HT-29 (cell line): ENCODE measurements at places on chromosomes 3 and 15.

DNA sequence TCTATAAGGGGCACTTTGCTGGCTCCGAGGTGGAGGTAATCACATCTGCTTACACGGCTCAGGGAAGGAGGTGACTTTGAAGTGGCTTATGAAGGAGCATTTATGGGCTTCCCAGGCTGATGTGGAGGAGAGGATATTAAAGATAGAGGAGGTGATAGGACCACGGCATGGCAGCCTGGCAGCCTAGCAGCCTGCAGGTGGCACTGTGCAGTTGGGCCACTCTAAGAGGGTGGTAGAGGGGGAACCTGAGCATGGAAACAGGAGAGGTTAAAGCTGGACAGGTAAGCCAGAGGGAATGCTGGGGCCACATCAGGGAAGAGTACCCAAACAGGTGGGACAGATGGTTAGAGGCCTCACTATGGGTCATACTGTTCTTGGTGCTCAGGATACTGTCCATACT lies 375.0 kb downstream of the WDR72 start:
- peak; percentile 78 for DNase-seq

- no peak for DNase-seq
These were observed 478.7 kb downstream of the RBMS3 start for GRCh38 chr3:29759411-29760225.

GRCh38 chr3:18735005-18735404 lies 309.9 kb upstream of the SATB1 start:
- no peak for DNase-seq

DNA sequence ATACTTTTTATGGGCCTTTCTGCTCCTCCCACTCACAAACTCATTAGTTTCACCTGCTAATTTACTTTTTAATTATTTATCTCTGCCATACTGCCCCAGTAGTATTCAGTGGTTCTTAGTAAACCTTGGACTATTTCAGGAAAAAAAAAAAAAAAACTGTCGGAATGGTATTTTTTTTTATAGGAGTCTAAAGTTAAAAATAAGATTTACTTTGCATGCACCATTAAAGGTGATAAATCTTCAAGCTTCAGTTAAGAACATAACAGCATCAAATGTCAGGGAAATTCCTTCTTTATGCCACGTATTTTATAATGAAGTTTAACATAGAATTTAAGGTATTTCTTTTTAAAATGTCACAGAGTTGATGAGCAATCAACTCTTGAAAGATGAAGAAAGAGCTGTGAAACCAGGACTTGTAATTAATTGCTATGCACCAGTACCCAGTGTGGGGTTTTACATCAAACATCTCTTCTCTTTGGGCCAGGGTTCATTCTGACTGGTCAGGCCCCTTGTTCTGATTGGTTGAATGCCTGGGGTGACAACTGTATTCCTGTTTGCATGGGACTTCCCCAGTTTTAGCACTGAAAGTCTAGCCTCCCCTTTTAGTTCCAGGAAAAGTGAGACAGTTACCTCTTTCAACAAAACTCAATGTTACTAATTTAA lies 40.3 kb upstream of the PTPRG start:
- DNase-seq = no peak

DNA sequence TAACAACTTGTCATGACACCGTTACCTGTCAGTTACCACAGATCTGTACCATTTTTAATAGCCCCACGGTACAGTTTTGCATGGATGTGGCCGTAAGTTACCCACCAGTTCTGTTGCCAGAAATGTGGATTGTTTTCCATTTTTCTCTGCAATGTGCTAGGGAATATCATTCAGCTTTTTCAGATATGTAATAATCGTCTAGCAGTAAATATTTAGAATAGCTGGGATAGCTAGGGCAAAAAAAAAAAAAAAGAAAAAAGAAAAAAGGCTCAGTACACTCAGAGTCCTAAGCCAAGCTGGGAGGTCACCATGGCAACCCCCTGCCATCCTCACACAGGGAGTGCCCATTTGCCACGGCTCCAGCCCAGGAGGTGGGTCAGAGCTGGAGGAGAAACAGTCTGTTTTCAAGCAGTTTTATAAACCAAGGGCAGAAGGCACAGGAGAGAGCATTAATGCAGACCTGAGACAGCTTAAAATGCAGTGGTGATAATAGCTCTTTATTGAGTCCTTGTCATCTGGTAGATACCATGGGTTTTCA lies 25.2 kb downstream of the PAQR5 start:
- DNase-seq = no peak

DNA sequence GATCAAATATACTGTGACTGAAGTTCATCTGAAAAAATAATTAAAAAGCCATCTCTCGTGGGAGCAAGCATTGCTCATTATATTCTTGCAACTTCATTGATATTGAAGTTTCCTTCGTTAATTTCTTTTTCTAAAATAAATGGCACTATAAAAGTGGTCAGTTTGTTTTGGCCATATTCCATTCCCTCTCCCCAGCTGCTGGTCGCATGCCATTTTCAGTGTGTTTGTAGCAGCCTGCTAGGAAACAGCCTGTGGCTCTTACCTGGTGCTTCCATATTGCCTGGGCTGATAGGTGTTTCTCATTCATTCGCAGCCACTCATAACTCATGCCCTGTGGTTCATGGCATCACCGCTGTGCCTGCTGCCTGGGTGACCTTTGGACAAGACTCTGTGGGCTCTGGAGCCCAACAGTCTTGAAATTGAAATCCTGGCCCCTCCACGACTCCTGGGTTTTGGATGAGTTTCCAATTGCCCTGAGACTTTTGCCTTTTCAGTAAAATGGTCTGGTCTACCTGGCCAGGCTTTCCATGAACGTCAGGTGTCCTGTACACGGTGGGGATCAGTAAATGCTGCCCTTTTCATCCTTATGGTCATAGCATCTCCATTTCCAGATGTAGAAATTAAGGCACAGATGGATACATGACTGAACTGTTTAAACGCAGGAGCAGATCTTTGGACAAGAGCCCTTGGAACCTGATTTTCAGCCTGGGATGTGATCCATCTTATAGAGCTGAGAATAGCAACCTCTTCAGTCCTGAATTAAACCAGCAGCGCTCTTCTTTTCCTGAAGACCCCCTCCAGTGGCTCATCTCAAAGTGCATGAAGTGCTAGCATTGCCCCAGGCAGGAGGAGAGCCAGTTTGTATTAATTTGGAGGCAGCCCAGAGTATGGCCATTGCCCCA lies 69.4 kb downstream of the SLCO3A1 start:
- no peak for DNase-seq

DNA sequence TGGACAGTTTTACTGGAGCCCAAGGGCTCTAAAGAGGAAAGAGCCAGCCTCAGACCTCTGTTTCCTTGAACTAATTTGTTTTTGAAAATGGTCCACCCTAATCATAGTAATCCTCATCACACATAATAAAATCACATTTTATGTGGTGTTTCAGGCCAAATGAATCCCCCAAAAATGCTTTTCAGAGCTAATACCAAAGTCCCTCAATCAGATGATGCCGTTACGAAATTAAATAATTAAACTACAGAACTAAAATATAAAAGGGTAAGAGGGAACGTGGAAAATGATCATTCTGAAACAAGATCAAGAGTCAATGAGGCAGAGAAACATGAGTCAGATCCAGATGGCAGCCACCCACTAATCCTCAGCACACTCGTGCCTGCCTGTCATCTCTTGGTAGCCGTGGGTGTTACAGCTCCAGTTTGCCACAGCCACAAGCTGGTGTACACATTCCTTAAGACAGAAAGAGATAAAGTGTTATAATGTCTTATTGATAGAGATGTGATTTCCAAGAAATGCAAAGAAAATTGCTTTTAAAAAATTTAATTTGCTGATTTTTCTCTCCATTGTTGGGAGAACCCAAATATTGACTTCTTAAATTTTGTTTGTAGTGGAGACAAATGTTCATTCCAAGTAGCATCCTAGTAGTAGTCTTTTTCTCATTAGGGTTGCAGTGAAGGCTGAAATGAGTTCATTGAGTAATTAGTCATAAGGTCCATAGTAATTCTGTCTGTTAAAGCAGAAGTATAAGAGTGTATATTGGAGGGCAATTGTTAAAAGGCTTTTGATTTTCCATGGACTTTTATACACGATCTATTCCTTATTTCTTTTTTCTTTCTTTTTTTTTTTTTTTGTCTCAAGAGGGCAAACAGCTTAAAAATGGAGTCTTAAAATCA lies 104.2 kb downstream of the AGBL1 start:
- DNase-seq = no peak

- no peak for DNase-seq
These were observed 91.1 kb downstream of the MINAR1 start for GRCh38 chr15:79523266-79523665.

GRCh38 chr3:7207125-7207524 lies 346.2 kb downstream of the GRM7 start:
- no peak for DNase-seq

- peak; percentile 25 for DNase-seq
These were observed 534.2 kb downstream of the ZIC1 start for GRCh38 chr3:147943265-147943945.

GRCh38 chr15:57820119-57820518 lies 113.6 kb downstream of the POLR2M start:
- DNase-seq = no peak

- no peak for DNase-seq
These were observed 565.7 kb downstream of the PYDC2 start for GRCh38 chr3:192026661-192027060.

GRCh38 chr15:89116404-89116803 lies 28.1 kb downstream of the ABHD2 start:
- DNase-seq = no peak

GRCh38 chr3:126527455-126528211 lies 3.7 kb downstream of the CHST13 start:
- DNase-seq = no peak
